Stimulated activated CD8-positive, alpha-beta memory T cell treated with anti-CD3 and anti-CD28 coated beads, Interleukin-15, amount 100 ng/mL, for 4 hours (primary cell): ENCODE measurements at places on chromosomes 7 and 10.

GRCh38 chr10:7185367-7185690 lies 225.5 kb downstream of the SFMBT2 start:
- DNase-seq: no peak

- peak; percentile 84 for DNase-seq
These were observed at the start of gene EIF3A for GRCh38 chr10:119080521-119081259. TSS of gene EIF3A (minus strand) at chr10:119080817. CDS start at chr10:119080676, 141 bp downstream.

- DNase-seq: no peak
These were observed 41.7 kb downstream of the GTF2IRD1 start for GRCh38 chr7:74495112-74496086.

DNA sequence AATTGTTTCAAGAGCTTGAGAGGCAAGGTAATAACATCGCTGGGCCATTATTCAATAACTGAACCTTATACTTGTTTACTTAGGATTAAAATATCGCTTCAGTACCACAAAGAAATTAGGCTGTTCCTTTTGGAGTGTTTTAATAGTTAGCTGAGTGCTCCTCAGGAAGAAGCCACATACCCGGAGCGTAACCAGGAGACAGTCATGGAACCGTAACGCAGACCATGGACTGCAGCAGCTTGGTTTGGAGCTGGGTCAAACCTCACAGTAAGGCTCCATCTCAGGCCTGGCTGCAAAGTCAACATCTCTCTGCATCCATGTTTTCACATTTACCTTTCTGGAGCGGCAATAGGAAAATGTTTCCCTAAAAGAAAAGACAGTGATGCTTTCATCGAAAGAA lies 599.0 kb downstream of the TNS3 start:
- no peak for DNase-seq

DNA sequence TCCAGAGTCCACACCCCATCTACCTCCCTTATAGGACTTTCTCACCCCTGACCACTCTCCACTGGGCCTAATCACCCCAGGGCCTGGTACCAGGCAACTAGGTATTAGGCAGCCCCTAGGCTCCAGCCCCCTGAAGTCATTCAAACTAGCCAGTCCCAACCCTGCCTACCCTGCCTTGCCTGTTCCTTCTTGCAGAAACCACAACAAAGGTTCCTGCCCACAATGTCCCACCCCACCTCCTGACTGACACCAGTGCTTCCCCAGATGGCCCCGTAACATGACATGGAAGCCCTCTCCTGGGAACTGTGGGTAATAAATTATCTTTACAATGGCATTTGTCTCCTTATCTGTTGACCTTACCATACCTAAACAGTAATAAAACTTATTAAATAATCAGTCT lies 100.6 kb upstream of the PDE1C start:
- no peak for DNase-seq

GRCh38 chr7:19554581-19554980 lies 154.3 kb downstream of the POLR1F start:
- DNase-seq: no peak

- DNase-seq: no peak
These were observed 515 bp downstream of the FASTK start for GRCh38 chr7:151080067-151080521.

DNA sequence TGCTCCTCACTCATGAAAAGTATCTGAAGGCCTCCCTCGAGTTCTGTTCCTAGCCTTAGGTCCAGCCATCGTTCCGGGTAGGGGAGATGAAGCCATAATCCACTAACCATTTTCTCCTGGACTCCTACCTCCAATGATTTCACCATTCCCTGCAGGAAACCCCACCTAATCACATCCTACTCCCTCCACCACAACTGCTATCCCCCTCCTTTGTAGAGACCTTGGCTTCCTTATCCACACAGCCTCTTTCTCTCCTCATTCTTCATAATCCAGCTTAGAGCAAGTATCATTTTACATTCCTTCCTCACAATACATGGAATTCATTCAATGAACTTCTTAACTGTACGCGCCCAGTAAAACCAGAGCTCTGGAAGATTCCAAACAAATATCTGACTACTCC lies 18.7 kb downstream of the HNRNPF start:
- DNase-seq: no peak

DNA sequence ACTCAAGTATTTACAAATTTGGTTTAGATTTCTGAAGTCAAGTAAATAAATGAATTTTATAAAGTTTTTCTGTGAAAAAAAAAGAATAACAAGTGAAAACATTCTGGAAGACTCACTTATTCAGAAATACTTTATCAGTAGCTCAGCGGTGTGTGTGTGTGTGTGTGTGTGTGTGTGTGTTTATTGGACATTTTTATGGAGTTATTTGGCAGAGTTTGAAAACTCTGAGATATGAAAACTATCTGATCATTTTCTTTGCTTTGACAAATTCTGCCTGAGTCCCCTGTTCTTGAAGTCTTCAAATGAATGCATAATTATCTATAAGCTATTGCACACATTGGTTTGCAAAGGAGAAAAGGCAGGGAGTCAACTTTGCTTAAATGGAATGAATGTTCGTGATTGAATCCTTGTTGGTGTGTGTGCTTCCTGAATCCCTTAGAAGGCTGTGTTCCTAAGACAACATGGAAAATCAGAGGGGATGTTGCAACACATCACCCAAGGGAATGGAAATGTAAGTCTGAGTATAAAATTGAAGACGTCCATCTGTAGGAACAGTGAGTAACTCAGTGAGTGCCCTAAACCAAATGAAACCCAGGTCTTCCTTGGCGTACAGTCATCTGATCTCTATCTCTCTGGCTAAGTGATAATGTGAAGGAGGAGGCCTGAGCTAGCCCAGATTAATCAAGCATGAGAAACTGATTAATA lies 160.9 kb downstream of the REEP3 start:
- no peak for DNase-seq

- no peak for DNase-seq
These were observed at the start of gene CAV2 for GRCh38 chr7:116499168-116500077. TSS of gene CAV2 (plus strand) at chr7:116499738. CDS start at chr7:116499782, 44 bp downstream.

DNA sequence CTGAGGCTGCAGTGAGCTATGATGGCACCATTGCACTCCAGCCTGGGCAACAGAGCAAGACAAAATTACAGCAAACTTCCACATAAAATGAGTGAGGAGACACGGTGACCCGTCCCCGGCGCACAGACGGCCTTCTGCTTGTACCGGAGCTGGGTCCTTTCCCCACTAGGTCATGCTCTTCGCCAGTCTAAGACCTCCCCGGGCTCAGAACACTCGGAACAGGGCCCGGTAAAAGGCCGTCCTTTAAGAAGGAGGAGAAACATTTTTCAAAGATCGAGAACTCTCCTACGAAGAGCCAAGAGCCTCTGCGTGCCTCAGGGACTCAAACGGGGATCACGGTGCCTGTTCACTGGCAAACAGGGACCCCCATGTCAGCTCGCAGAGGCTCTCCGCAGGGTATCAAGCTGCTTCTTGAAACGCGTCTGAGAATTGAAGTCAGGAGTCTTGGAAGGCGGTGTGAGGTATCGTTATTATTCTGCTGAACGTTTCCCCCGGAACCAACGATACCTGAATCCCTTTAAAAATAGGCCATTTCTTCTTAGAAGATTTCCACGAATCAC lies 9.0 kb downstream of the CARD11 start:
- no peak for DNase-seq

GRCh38 chr7:33412331-33412730 lies 283.0 kb downstream of the BBS9 start:
- DNase-seq: no peak

DNA sequence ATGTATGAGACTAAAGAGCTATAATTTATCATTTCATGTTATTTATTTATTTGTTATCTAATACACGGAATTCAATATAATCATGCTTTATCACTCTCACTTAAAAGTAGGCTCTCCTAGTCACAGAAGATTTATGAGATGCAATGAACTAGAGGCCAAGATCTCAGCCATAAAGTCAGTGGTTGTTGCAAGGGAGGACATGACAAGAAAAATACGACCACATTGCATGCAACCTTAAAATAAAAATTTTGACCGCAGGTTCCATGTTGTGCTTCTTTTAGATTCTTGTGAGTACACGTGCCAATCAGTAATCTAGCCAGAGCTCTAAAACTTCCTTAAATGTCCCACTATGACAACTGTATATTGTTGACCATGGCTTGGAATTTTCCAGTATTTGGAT lies 75.9 kb upstream of the SP8 start:
- no peak for DNase-seq

DNA sequence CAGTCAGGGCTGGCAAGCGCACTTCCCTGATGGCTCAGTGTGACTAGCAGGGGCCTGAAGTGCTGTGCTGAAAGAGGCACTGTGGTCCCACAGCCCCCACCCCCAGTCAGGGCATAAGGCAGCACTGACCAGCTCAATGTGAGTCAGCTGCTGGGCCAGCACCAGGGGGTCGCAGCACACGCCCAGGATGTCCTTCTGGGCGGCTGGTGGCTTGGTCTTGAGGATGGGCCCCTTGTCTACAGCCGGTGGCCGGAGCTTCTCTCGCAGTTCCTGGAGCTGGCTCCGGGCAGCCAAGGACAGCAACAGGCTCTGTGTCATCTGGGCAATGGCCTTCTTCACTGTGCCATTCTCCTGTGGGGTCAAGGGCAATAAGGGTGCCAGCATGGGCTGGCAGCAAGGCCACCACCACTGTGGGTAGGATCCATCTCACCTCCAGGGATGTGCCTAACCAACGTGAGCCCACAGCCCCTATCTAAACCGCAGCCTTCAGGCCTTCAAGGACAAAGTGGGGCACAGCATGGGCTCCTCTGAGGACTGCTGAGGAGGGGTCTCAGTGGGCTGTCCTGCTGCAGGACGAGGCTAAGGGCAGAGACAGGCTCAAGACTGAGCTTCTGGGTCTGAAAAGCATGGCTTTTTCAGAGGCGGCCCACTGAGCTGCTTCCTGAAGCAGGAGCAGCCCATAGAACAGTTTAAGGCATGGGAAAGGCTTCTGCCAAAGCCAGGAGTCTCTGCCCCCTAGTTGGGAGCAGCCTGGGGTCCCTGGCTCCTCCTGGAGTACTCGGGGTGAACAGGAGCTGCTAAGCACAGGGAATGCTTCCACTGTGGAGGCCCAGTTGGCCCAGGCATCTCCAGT lies 62.5 kb downstream of the CSGALNACT2 start:
- no peak for DNase-seq

DNA sequence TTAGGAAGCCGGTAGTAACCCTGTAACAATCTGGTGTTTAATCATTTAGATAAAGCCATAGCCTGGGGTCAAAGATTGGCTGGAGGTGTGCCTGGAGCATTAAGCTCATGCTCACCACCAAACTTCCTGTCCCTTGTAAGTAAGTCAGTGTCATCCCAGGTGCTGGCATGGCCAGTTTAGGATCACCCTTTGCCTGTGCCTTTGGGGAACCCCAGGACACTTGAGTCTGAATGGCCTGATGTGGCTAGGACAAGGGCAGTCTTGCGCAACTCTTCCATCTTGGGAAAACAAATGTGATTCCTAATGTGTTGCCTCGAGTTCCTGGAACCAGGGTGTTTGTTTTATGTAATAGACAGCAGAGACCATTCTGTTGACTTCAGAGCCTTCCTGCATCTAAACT lies 154.8 kb downstream of the GRK5 start:
- DNase-seq: no peak

DNA sequence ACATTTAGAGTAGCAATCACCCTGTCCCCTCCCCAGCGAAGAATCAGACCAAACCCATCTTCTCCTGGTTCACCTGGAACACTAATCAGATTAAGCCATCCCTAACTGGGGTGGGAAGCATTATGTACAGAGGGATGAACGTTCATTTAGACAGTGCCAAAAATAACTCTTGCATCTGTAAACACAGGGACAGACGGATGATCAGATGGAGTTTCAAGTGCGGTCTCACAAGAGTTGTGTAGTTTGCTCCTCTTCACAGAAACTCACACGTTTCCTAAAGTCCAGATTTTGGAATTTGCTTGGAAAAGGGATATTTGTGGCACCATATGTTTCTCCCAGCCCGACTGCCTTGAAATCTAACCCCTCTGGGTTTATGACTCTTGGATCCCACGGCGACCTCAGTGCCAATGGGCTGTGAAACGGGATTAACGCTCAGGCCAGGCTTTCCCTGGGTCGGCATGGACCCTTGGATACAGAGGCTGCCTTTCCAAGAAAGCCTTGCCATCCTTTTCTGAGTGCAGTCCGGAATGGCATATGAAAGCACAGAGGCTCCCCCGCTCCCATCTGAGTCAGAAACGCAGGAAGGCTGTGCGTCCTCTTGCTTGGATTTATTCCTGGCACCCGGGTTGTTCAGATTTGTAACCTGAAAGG lies 293.2 kb upstream of the HABP2 start:
- no peak for DNase-seq

- DNase-seq: no peak
These were observed 45.0 kb upstream of the AKR1C1 start for GRCh38 chr10:4918236-4918635.

DNA sequence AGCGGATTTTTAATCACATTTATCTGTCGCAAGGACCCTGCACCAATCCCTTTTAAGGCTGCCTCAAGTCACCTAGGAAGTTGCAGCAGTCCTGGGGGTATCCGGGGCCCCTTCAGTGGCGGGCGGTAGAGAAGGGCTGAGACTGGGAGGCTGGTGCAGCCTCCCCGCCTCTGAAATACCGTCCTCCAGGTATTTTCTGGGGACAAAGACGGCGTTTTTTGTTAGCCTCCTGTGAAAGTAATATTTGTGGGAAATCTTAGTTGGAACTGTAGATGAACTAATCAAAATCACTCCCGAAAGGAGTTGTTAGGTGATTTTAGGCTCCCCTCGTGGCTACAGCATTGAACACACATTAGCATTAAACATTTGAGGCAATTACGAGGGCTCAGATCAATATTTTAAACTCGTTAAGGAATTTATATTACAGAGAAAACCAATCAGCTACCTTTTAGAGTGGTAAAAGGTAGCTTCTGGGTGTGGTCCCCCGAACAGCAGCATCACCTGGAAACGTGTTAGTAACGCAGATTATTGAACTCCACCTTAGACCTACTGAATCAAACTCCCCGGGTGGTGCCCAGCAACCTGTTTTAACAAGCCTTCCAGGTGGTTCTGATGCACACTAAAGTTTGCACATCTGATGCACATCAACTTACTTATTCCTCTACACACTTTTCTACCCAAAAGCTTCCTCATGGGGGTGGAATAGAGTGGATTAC lies 530 bp upstream of the ANXA7 start:
- no peak for DNase-seq

GRCh38 chr10:87700031-87700796 lies 40.5 kb downstream of the PAPSS2 start:
- no peak for DNase-seq
